Glomerular endothelial cell (primary cell): ENCODE measurements at places on chromosomes 6 and 20.

GRCh38 chr6:11791354-11792107, 12.9 kb upstream of the ADTRP start:
- no peak for DNase-seq

- DNase-seq: no peak
Observed at GRCh38 chr6:17650656-17651309, 50.7 kb downstream of the FAM8A1 start.

DNA sequence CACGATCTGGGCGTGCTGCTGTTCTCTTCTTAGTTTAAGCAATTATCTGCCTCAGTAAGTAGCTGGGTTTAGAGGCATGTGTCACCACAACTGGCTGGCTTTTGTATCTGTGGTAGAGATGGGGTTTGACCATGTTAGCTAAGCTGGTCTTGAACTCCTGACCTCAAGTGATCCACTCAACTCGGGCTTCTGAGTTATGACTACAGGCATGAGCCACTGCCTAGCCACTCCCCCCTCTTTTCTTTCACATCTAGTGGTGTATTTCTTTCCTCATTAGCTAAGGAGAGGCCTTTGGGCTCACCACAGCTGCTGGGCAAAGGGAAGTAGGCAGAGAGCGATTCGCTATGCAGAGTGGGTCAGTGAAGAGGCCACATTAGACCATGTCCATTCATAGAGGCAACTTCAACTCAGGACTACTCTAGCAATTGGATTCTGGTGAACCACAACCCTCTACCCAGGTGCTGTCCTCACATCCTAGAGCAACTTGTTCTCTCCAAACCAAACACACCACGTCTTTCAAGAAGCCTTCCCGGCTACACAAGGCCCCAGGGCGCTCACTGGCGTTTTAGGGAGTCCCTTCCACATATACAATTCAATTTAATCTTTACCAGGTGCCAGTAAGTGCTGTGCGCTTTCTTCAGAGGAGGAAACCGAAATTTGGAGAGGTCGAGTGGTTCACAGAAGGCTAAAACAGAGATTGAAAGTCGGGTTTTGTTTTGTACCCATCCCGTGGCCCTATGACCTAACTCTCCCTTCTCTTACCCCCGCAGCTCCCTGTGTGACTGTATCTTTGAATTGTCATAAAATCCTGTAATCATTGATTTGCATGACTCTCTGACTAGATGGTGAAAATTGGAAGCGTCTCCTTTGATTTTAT, 26.5 kb upstream of the GFOD1 start:
- no peak for DNase-seq

- DNase-seq: no peak
Observed at GRCh38 chr6:650098-650497, 6.8 kb downstream of the HUS1B start.

GRCh38 chr6:2594868-2595267, 155.9 kb downstream of the MYLK4 start:
- no peak for DNase-seq

- no peak for DNase-seq
Observed at GRCh38 chr6:63504777-63505384, 67.4 kb upstream of the LOC128125822 start.

DNA sequence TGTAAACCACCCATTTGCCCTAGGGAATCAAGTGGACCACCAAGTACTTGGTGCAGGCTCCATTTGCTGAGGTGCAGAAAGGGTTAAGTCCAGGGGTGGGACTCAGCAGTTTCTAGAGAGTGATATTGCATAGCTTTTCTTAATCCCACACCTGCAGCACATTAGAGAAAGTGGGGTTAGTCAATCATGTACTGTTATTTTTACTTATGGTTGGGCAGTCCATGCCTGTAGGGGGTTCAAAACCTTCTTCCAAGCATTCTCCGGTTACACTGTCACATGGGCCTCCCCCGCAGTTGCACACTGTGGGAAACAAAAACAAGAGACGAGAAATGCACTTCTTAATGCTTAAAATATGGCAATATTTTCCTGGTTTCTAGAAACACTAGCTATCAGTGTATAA, 65.5 kb downstream of the LAMA4 start:
- DNase-seq: no peak

- no peak for DNase-seq
Observed at GRCh38 chr20:38893056-38893564, 33.1 kb upstream of the FAM83D start.

DNA sequence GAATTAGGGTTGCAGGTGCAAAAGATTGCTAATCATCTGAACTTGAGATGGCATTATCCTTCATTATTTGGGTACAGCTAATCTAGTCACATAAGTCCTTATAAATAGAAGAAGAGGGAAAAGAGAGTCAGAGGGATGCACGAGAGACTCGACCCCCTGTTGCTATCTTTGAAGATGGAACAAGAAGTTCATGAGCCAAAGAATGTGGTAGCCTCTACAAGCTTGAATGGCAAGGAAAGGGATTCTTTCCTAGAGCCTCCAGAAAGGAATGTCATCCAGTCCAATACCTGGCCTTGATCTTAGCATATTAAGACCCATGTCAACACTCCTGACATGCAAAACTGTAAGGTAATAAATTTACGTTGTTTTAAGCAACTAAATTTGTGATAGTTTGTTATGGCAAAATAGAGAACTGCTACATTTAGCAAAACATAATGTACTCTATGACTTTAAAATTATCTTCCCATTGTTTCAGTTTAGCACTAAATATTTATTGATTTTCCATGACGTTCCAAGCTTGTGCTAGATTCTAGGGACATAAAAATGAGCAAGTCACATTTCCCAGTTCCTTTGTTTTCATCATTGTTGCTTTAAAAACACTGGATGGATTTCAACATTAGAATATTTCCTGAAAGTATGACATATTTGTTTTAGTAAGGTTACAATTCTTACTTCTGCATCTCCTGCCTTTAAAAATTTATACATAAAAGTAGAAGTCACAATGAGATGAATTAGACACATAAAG, 12.7 kb downstream of the MANEA start:
- DNase-seq: no peak

DNA sequence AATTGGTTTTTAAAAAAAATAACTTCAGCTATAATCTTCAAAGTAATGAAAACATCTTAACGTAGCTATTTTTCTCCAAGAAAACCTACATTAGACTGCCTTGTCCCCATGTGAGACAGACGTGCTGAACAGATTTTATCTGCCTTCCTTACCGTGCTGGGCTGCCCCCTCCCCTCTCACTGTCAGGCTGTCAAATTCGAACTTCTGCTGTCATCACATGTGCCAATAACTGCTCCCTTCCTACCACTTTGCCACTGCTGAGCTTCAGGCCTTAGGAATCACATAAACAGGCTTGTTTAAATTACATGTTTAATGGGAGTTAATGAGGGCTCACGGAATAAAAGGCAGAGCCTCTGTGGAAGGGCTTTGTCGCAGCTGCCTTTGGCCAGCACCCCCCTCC, 77.0 kb upstream of the NHSL1 start:
- DNase-seq: no peak
